CD4-positive, alpha-beta T cell treated with Interleukin-12 subunit alpha and Interleukin-12 subunit beta, for 1 hour (primary cell): ENCODE measurements at places on chromosomes 6 and 20.

DNA sequence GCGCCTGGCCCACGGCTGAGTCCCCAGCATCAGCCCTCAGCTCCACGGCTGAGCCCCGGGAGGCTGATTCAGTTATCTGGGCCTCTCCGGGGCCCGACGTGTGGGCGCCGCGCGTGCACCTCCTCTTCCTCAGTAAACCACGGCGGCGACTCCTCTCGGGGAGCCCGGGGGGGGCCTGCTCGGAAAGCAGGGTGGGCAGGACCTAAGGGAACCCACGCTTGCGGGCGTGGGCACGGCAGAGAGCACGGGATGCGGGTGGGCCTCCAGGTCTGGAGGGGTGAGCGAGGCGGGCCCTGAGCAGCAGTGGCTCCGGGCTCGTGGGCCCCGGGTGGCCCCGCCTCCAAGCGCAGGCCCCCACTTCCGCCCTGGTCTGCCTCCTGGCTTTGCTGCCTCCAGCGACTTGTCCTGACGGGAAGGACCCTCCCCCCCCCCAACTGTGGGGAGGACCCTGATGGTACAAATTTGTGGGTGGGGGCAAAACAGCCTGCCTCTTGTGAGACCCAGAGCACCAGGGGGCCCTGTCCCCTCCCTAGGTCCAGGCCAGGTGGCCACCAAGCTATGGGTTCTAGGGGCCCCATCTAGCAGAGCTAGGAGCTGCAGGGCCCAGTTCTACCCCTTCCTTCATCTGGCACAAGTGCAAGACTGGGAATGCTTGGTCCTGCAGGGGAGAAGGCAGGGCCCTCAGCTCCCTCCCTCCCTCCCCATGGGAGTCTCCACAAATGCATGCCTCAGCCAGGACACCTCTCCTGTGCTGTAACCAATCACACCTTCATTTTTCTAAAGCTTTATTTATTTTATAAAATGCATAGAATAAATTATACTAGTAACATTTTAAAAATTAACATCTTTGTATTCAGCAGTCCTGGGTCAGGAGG is 16.9 kb downstream of the UCKL1 start:
- DNase-seq: no peak

GRCh38 chr20:32607727-32608663 is 22.9 kb upstream of the NOL4L start:
- DNase-seq: no peak

GRCh38 chr20:60088236-60088635 is 130.0 kb downstream of the CDH26 start:
- no peak for DNase-seq

GRCh38 chr6:168428052-168428826 is 12.7 kb upstream of the SMOC2 start:
- no peak for DNase-seq

DNA sequence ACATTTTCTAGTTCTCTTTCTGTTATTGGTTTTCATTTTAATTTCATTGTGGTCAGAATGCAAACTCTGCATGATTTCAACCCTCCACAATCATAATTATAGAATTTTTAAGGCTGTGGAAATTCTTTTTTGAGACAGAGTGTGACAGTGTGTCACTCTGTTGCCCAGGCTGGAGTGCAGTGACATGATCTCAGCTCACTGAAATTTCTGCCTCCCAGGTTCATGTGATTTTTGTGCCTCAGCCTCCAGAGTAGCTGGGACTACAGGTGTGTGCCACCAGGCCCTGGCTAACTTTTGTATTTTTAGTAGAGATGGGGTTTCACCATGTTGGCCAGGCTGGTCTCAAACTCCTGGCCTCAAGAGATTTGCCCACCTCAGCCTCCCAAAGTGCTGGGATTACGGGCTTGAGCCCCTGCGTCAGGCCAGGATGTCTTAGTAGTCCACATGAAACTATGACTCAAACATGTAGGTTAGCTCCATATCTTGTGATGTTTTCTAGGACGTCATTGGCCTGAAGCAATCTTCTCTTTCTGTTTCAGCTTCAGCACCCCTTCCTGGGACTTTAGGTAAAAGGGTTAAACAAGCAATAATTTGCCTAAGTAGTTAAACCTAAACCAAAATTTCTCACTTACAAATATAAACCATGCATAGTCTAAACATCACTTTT is 47.4 kb upstream of the SAMD3 start:
- no peak for DNase-seq

- no peak for DNase-seq
Measured at GRCh38 chr6:119339941-119340456, 9.6 kb downstream of the MAN1A1 start.

- DNase-seq: no peak
Measured at GRCh38 chr6:130836055-130836640, 8.9 kb downstream of the SMLR1 start.
